Endothelial cell (in vitro differentiated cells): ENCODE measurements at places on chromosomes 5 and 9. TPM values are rescaled to one million over a fixed set of nuclear protein-coding genes. Genes with fewer than 3 reads are reported as not detected.

The EIF4E1B gene
- 0.54 TPM for total RNA-seq

The OMD gene
- not detected for total RNA-seq

GRCh38 chr5:58786711-58787303, 203.9 kb downstream of the RAB3C start:
- H3K27me3 ChIP-seq, result no peaks in the 10 kb centered on the region
- H3K4me1 ChIP-seq, result peaks cover 2% of the 10 kb centered on the region
- H3K4me3 ChIP-seq, result no peak overlapping the region
- no peaks in the 10 kb centered on the region for H3K36me3 ChIP-seq
- DNase-seq, result no peak

DNA sequence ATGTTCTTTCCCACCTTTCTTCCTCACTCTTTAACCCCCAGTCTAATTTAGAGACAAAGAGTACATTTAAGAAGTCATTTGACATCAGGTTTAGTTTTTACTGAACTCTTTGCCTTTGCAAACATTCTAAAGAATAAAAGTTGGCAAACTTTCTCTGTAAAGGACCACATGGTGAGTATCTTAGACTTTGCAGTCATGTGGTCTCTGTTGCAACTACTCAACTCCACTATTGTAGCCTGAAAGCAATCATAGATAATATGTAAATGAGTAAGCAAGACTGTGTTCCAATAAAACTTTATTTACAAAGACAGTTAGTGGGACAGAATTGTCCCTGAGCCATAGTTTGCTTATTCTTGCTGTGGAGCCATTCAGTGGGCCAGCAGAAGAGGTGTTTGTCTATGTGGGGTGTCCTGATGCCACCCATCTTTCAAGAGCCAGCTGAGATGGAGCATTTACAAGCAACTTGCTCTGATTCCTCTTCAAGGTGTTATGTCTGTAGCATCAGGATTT, 25.4 kb downstream of the ABLIM3 start:
- no peak for DNase-seq
- H3K36me3 ChIP-seq, result no peaks in the 10 kb centered on the region
- H3K4me1 ChIP-seq, result no peaks in the 10 kb centered on the region
- H3K27ac ChIP-seq, result no peak overlapping the region

GRCh38 chr5:111948092-111948841, 191.3 kb upstream of the NREP start:
- no peak for DNase-seq
- H3K36me3 ChIP-seq, result no peaks in the 10 kb centered on the region
- H3K27me3 ChIP-seq, result no peaks in the 10 kb centered on the region

The PKD2L2 gene
- not detected for total RNA-seq

- H3K4me3 ChIP-seq, result no peak overlapping the region
- H3K4me1 ChIP-seq, result no peaks in the 10 kb centered on the region
- no peaks in the 10 kb centered on the region for H3K36me3 ChIP-seq
- no peak for DNase-seq
- no peak overlapping the region for H3K27ac ChIP-seq
- peaks cover 2% of the 10 kb centered on the region for H3K27me3 ChIP-seq
Measured at GRCh38 chr5:137113161-137113560, 386.0 kb downstream of the SPOCK1 start.

DNA sequence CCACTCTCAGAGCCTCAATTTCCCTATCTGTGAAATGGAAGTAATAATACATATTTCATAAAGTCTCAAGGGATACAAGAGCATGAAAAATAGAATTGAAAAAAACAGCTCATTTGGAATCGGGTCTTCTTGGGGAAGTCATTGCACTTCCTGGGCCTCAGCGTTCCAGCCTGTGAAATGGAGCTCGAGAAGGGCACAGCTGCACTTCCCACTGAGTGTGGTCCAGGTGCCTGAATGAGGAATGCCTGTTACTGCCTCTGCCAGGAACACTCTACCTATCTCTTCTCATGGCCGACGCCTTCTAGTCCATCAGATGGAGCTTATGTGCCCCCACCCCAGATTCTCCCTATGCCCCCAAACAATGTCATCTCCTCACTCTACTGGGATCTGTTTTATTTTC, 924 bp upstream of the NEURL1B start:
- peaks cover 10% of the 10 kb centered on the region for H3K27me3 ChIP-seq
- no peak overlapping the region for H3K27ac ChIP-seq
- peaks cover 4% of the 10 kb centered on the region for H3K36me3 ChIP-seq
- DNase-seq, result no peak
- no peak overlapping the region for H3K4me3 ChIP-seq

The ROPN1L gene
- 4.0 TPM for total RNA-seq

The CSF2 gene
- not detected for total RNA-seq

The NR5A1 gene
- total RNA-seq, result 1.2 TPM

GRCh38 chr9:130426883-130427282, 17.9 kb upstream of the ASS1 start:
- no peak overlapping the region for H3K4me3 ChIP-seq
- H3K27ac ChIP-seq, result no peak overlapping the region
- peaks cover 4% of the 10 kb centered on the region for H3K36me3 ChIP-seq
- peaks cover 4% of the 10 kb centered on the region for H3K4me1 ChIP-seq
- peaks cover 12% of the 10 kb centered on the region for H3K27me3 ChIP-seq
- no peak for DNase-seq

The SEMA5A gene
- total RNA-seq, result 31.1 TPM

DNA sequence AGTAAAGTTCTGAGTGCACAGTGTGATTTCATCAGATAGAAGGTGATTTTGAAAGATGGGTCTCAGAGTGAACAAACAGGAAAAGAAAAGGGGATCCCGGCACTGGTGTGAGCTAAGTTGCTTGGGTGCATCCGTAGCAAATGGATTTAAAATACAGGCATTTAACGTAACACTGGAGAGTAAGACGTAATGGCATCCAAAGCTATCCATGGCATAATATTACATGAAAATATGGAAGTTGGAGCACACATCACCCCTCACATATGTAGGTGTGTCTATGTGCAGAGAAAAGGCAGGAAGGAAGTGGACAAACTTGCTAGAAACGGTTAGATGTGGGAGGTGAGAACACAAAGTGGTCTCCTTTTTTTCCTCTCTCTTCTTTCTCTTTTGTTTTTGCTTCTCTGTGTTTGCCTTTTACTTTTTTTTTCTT, 38.2 kb upstream of the SEMA4D start:
- no peak overlapping the region for H3K27ac ChIP-seq
- H3K36me3 ChIP-seq, result no peaks in the 10 kb centered on the region
- peaks cover 4% of the 10 kb centered on the region for H3K27me3 ChIP-seq
- H3K4me3 ChIP-seq, result no peak overlapping the region
- peaks cover 6% of the 10 kb centered on the region for H3K4me1 ChIP-seq
- no peak for DNase-seq

The PAXX gene
- total RNA-seq, result 8.3 TPM

DNA sequence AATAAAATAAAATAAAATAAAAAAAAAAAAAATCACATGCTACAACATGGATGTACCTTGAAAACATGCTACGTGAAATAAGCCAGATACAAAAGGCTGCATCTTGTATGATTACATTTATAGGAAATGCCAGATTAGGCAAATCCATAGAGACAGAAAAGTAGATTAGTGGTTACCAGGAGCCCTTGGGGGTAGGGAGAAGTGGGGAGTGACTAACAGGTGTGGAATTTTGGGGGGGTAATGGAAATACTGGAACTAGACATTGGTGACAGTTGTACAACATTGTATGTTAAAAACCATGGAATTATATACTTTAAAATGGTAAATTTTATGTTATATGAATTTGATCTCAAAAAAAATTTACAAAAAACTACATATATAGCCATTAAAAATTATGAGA, 47.3 kb downstream of the SLC1A1 start:
- no peaks in the 10 kb centered on the region for H3K27me3 ChIP-seq
- H3K4me3 ChIP-seq, result no peak overlapping the region
- peaks cover 12% of the 10 kb centered on the region for H3K36me3 ChIP-seq
- no peak for DNase-seq
- peaks cover 15% of the 10 kb centered on the region for H3K4me1 ChIP-seq
- H3K27ac ChIP-seq, result no peak overlapping the region

The APBA1 gene
- total RNA-seq, result 8.4 TPM

DNA sequence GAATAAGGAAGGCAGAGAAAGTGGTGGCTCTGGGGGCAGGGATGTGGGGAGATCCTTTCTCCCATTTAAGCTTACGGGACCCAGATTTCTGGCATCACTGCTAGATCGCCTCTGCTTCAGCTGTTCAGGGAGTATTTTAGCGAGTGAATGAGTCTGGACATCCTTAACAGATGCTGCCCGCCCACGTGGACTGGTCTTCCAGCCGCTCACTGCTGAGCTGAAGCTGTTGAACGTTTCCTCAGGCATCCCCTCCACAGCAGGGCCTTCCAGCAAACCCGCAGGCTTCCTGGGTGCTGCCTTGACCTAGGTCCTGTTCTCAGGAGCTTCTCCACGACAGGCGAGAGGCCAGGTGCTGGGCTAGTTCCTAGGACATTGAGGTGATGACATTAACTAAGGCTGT, 144.4 kb upstream of the EFNA5 start:
- no peak for DNase-seq
- no peaks in the 10 kb centered on the region for H3K4me1 ChIP-seq
- H3K4me3 ChIP-seq, result no peak overlapping the region
- no peak overlapping the region for H3K27ac ChIP-seq
- peaks cover 3% of the 10 kb centered on the region for H3K27me3 ChIP-seq

GRCh38 chr5:159912033-159912800, 4.1 kb upstream of the ADRA1B start:
- peaks cover 17% of the 10 kb centered on the region for H3K4me1 ChIP-seq
- no peaks in the 10 kb centered on the region for H3K36me3 ChIP-seq
- DNase-seq, result no peak
- peaks cover 17% of the 10 kb centered on the region for H3K27me3 ChIP-seq

The FOXD4L5 gene
- 0.10 TPM for total RNA-seq

DNA sequence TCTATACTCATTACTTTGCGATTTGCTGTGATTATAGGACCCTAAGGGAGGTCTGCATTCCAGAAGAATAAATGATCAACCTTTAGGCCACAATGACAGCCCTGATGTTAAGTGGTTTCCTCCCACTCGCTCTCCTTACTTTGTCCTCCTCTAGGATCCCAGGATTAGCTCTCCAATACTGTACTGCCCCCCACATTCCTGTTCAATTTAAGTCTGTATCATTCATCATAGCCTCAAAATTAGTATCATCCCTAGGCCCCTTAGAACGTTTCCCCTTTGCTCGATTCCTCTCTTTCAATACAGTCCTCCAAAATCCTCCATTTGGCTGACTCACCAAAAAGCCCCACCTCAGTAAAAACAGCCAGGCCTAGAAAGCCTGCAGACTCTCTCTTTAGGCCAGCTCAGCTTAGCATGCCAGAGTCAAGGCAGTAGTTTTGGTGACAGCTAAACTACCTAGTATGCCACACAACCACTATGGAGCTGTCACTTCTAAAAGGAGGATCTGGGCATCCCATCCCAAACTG, 24.4 kb downstream of the RNF145 start:
- no peak overlapping the region for H3K4me3 ChIP-seq
- H3K4me1 ChIP-seq, result peaks cover 27% of the 10 kb centered on the region
- H3K27me3 ChIP-seq, result no peaks in the 10 kb centered on the region
- H3K36me3 ChIP-seq, result peaks cover 7% of the 10 kb centered on the region
- peak overlapping the region; percentile 22 for H3K27ac ChIP-seq
- no peak for DNase-seq

DNA sequence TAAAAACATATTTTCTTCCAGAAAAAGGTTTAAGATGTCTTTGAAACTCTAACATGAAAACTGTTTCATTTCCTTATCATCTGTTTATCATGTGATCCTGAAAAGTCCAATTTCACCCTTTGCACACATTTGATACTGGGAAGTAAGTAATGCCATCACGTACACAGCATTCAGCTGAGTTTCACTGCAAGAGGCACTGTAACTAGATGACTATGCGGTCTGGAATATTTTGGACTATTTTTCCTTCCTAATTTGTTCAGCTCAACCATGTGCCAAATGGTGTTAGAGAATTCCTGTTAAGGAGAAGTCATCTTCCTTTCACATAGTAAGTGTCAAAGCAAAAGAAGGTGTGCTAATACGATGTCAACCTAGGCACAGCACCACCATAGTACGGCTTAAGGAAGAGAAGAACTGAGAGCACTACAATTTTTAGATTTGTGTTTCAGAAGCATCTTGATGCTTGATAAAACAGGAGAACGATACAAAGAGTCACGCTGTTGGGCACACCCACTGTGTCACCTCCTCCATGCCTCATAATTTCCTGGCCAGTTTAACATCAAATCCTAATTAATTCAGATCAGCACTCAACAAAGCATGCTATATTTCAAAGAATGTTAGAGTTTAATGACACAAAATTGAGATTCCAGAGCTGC, 77.5 kb downstream of the GNAQ start:
- no peak for DNase-seq
- no peak overlapping the region for H3K4me3 ChIP-seq
- H3K36me3 ChIP-seq, result peaks cover 3% of the 10 kb centered on the region
- H3K27ac ChIP-seq, result no peak overlapping the region

- peaks cover 3% of the 10 kb centered on the region for H3K4me1 ChIP-seq
- H3K36me3 ChIP-seq, result no peaks in the 10 kb centered on the region
- H3K4me3 ChIP-seq, result no peak overlapping the region
- DNase-seq, result no peak
- no peak overlapping the region for H3K27ac ChIP-seq
Measured at GRCh38 chr9:124742940-124743339, 28.2 kb downstream of the NR6A1 start.

- H3K4me3 ChIP-seq, result no peak overlapping the region
- H3K27ac ChIP-seq, result no peak overlapping the region
- DNase-seq, result no peak
- no peaks in the 10 kb centered on the region for H3K27me3 ChIP-seq
Measured at GRCh38 chr9:15121630-15122029, 185.4 kb downstream of the TTC39B start.

- H3K27ac ChIP-seq, result no peak overlapping the region
- peaks cover 11% of the 10 kb centered on the region for H3K4me1 ChIP-seq
- H3K4me3 ChIP-seq, result no peak overlapping the region
Measured at GRCh38 chr9:131006601-131007000, 2.4 kb upstream of the LAMC3 start.

DNA sequence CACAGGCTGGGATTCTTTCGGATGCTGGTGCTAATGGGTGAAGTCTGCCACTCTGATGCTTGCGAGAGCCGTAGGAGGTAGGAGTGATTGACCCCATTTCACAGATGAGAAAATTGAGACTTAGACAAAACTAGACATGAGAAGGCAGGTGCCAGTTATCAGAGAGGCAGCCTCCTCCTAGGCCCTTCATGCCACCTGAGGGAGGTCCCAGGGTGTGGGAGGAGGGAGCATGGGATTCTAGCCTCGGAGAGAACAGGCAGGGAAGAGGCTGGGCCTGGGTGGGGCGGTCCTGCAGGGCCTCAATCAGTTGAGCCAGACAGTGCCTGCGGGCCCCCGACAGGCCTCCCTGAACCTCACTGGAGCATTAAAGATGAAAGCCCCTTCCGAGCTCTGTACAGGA, 112.4 kb downstream of the COL23A1 start:
- no peak for DNase-seq
- H3K36me3 ChIP-seq, result peaks cover 4% of the 10 kb centered on the region
- H3K27ac ChIP-seq, result no peak overlapping the region
- no peak overlapping the region for H3K4me3 ChIP-seq
- H3K27me3 ChIP-seq, result no peaks in the 10 kb centered on the region
